Immature natural killer cell (primary cell): ENCODE measurements at places on chromosomes 5 and 9. TPM values are rescaled to one million over a fixed set of nuclear protein-coding genes. Genes with fewer than 3 reads are reported as not detected.

Gene SLCO6A1
- polyA plus RNA-seq, result not detected

Gene ZNF879
- 4.5 TPM for polyA plus RNA-seq

Gene CEMIP2
- polyA plus RNA-seq, result 16.9 TPM

Gene C1QTNF2
- polyA plus RNA-seq, result not detected

Gene OTULINL
- polyA plus RNA-seq, result 77.8 TPM

Gene PCDHGB2
- polyA plus RNA-seq, result not detected

Gene SAXO1
- polyA plus RNA-seq, result not detected

Gene TRIP13
- 0.72 TPM for polyA plus RNA-seq

Gene ABO
- 0.03 TPM for polyA plus RNA-seq

Gene CCDC192
- not detected for polyA plus RNA-seq
